Ovary (tissue), 10 donors: ENCODE measurements at places on chromosomes 4 and X. TPM values are rescaled to one million over a fixed set of nuclear protein-coding genes. Genes with fewer than 3 reads are reported as not detected.

- H3K4me3 ChIP-seq: no peak overlapping the region
- H3K27me3 ChIP-seq: no peaks in the 10 kb centered on the region
These were observed 35.7 kb upstream of the TBC1D14 start for GRCh38 chr4:6873792-6874461.

GRCh38 chr4:171629182-171629581 is 184.0 kb upstream of the GALNTL6 start:
- no peaks in the 10 kb centered on the region for H3K27me3 ChIP-seq
- no peaks in the 10 kb centered on the region for H3K4me1 ChIP-seq

DNA sequence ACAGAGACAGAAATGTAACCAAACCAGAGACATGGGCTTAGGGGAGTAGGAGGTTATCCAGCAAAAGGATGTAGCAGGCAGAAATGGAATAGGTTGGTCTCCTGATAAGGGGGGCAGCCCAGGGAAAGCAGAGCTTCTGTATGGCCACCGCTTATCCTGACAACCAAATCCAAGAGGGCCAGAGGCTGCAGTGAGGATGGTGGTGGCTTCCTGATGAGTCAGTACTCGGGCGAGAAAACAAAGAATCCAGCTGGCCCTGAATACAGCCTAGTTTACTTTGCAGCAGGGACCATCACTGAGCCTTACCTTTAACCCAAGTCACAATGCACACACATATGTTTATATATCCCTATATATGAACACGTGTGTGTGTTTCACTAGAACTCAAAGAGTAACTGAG is 129.7 kb upstream of the FTHL17 start:
- H3K27ac ChIP-seq: no peak overlapping the region
- H3K4me3 ChIP-seq: no peak overlapping the region
- DNase-seq: no peak
- H3K36me3 ChIP-seq: no peaks in the 10 kb centered on the region

GRCh38 chr4:5421416-5421815 is 286.9 kb downstream of the EVC2 start:
- H3K4me1 ChIP-seq: no peaks in the 10 kb centered on the region
- no peak overlapping the region for H3K4me3 ChIP-seq
- H3K27ac ChIP-seq: no peak overlapping the region
- no peaks in the 10 kb centered on the region for H3K27me3 ChIP-seq

- H3K27me3 ChIP-seq: no peaks in the 10 kb centered on the region
- no peak overlapping the region for H3K27ac ChIP-seq
- no peaks in the 10 kb centered on the region for H3K4me1 ChIP-seq
These were observed 141.8 kb upstream of the EDNRA start for GRCh38 chr4:147339100-147339499.

- no peaks in the 10 kb centered on the region for H3K4me1 ChIP-seq
- no peak overlapping the region for H3K4me3 ChIP-seq
- no peaks in the 10 kb centered on the region for H3K36me3 ChIP-seq
- no peak for DNase-seq
- no peaks in the 10 kb centered on the region for H3K27me3 ChIP-seq
These were observed 903.6 kb downstream of the RPA4 start for GRCh38 chrX:97787311-97787710.

- H3K36me3 ChIP-seq: no peaks in the 10 kb centered on the region
- no peak for DNase-seq
- no peak overlapping the region for H3K4me3 ChIP-seq
- no peak overlapping the region for H3K27ac ChIP-seq
- peaks cover 1% of the 10 kb centered on the region for H3K4me1 ChIP-seq
These were observed 16.3 kb downstream of the PDS5A start for GRCh38 chr4:39961311-39961877.

DNA sequence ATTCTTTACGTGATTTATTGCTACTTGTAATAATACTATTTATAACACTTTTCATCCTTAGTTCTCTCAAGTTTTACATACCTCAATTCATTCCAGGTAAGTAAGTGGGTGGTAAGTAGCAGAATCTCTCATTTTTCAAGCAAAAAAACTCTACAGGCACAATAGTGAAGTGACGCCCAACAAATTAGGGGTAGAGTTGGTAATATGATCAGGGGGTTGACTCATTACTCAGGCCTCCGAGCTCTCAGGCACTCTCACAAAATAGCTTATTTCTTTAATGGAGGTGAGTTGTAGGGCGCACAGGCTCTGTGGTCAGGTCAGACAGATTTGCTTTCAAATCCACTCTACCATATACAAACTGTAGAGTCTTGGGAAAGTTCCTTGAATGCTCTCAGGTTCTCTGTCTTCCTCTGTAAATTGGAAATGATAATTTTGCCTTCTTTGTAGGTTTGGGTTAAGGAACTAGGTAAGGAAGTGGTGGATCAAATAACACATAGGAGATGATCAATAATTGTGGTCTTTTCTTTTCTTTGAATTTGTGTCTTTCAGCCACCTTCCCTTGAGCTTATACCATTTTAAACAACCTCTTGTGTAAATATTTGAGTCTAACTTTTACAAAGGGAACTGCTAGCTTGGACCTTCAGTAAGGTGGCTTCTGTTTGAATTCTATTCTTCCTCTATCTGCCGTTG is 134.9 kb upstream of the LEF1 start:
- H3K36me3 ChIP-seq: no peaks in the 10 kb centered on the region
- no peaks in the 10 kb centered on the region for H3K27me3 ChIP-seq
- H3K27ac ChIP-seq: no peak overlapping the region

- no peaks in the 10 kb centered on the region for H3K36me3 ChIP-seq
- no peaks in the 10 kb centered on the region for H3K4me1 ChIP-seq
- H3K27me3 ChIP-seq: no peaks in the 10 kb centered on the region
- H3K27ac ChIP-seq: no peak overlapping the region
These were observed 161.0 kb upstream of the ANKRD50 start for GRCh38 chr4:124873361-124874171.

DNA sequence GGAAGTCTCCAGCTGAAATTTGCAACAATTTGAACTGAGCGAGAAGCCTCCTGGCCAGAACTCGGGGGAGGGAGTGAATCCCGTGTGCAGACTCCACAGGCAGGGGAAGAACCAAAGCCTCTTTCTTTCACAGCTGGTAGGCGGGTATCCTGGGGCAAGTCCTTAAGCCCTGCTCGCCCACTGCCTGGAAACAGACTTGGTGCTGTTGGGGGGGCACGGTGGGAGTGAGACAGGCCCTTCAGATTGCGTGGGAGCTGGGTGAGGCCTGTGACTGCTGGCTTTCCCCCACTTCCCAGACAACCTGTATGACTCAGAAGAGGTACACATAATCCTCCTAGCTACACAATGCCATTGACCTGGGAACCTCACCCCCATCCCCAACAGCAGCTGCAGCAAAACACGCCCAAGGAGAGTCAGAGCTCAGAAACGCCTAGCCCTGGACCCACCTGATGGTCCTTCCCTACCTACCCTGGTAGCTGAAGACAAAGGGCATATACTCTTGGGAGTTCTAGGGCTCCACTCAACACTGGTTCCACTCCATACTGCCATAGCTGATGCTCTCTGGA is 22.4 kb upstream of the RLIM start:
- H3K27me3 ChIP-seq: no peaks in the 10 kb centered on the region
- no peak overlapping the region for H3K4me3 ChIP-seq
- no peak overlapping the region for H3K27ac ChIP-seq
- no peak for DNase-seq

- no peak for DNase-seq
- H3K27me3 ChIP-seq: no peaks in the 10 kb centered on the region
- no peak overlapping the region for H3K27ac ChIP-seq
- H3K4me3 ChIP-seq: no peak overlapping the region
- no peaks in the 10 kb centered on the region for H3K36me3 ChIP-seq
These were observed 132.1 kb upstream of the RAPGEF2 start for GRCh38 chr4:158970812-158971211.

DNA sequence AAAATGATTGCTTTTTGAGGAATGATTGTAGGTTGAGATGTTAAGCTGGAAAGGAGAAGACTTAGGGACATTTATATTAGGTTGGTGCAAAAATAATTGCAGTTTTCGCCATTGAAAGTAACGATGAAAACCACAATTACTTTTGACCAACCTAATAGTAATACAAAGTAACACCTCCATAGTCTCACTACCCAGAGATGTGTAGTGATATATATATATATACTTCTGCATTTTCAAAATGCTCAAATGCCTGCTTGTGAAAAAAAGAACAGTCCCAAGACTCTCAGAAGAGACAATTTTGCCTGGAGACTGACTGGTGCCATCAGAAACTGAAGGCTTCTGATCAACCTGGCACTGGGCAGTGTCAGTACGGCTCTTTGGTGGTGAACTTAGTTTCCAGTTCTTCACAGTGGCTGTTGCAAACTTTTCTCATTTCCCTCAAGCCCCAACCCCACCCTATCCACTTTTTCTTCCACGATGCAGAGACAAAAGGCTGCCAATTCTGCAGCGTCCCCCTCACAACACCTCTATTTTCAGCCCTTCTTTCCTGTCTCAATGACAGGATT is 35.1 kb upstream of the TAPT1 start:
- no peaks in the 10 kb centered on the region for H3K4me1 ChIP-seq
- no peaks in the 10 kb centered on the region for H3K36me3 ChIP-seq
- no peak for DNase-seq
- H3K27ac ChIP-seq: no peak overlapping the region
- no peak overlapping the region for H3K4me3 ChIP-seq
- H3K27me3 ChIP-seq: no peaks in the 10 kb centered on the region

DNA sequence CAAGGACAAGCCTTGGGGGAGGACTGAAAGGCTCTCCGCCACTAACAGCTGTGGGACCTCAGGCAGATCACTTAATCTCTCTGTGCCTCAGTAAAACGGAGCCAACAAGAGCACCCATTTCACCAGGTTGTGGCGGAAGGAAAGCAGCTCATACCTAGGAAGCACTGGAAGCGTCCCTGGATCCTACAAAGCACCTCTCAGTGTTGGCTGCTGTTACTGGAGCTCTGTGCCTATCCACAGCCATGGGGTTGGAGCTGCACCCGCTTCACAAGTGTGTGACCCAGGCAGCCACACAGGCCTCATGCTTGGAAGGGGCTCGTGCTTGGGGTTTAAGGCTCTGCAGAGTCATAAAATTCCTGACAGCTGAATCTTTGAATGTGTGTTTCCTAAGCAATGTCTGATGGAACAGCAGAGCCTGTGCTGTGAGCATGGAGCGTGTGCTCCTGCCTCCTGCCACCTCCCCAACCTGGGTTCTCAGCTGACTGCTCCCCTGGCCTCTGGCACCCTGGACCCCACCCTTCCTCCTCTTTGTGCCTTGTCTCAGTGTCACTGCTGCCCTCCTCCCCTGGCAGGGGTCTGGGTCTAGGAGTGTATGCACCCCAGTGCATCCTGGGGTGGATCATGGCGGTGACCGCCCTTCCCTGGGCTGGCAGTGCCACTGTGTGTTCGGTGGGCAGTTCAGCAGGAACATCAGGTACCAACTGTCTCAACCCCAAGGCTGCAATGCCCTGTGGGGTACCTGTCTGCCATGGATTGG is 14.4 kb upstream of the MAN2B2 start:
- H3K4me1 ChIP-seq: peaks cover 5% of the 10 kb centered on the region
- H3K27ac ChIP-seq: no peak overlapping the region
- H3K36me3 ChIP-seq: no peaks in the 10 kb centered on the region
- no peak overlapping the region for H3K4me3 ChIP-seq
- no peaks in the 10 kb centered on the region for H3K27me3 ChIP-seq

DNA sequence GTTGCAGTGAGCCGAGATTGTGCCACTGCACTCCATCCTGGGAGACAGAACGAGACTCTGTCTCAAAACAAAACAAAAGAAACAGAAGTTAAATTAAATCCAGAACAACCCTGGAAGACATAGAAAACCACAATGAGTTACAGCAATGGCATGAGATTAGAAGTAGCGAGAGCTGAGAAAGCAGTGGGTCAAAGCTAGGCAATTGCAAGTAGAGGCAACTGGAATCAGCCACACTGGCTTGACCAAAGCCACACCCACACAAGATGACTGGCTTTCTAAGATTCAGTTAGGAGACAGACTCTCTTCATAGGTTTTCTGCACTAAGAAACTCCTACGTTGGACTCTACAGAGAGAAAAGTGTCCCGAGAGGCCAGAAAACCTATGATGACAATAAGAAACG is 443.0 kb downstream of the GPM6A start:
- H3K4me3 ChIP-seq: no peak overlapping the region
- H3K4me1 ChIP-seq: no peaks in the 10 kb centered on the region
- no peaks in the 10 kb centered on the region for H3K27me3 ChIP-seq
- H3K36me3 ChIP-seq: no peaks in the 10 kb centered on the region
- DNase-seq: no peak
- no peak overlapping the region for H3K27ac ChIP-seq

- H3K4me1 ChIP-seq: no peaks in the 10 kb centered on the region
- H3K4me3 ChIP-seq: no peak overlapping the region
- no peaks in the 10 kb centered on the region for H3K27me3 ChIP-seq
- no peak overlapping the region for H3K27ac ChIP-seq
- DNase-seq: no peak
These were observed 20.1 kb downstream of the ZNF185 start for GRCh38 chrX:152917656-152918579.

DNA sequence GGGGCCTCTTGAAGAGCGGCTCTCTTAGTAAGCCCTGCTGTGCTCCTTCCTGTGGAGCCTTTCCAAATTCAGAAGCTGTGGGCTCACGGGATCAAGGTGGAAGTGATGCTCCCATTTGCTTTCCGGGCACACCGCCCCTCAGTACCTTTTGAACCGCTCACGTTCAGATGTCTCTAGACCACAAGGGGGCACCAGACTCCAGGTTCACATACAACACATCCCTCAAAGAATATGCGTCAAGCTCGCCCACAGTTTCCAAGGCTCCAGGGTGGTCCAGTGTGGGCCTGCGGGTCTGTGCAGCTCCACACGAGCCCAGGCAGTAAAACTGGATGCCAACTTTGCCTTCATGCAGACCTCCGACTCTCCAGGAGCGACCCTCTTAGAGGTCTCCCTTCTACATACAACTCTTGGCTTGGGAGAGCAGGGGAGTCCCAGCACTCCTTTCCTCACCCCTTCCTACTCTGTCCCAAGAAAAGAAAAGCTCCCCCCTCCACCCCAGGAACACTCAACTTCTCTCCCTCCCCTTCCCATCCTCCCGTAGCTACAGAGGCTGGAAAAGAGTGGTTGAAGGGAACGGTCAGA is 11.0 kb downstream of the SUPT20HL1 start:
- no peaks in the 10 kb centered on the region for H3K36me3 ChIP-seq
- no peak overlapping the region for H3K27ac ChIP-seq
- H3K4me1 ChIP-seq: peaks cover 3% of the 10 kb centered on the region
- H3K4me3 ChIP-seq: no peak overlapping the region

GRCh38 chr4:38923746-38924145 is 56.1 kb downstream of the FAM114A1 start:
- no peak overlapping the region for H3K4me3 ChIP-seq
- no peaks in the 10 kb centered on the region for H3K36me3 ChIP-seq
- H3K27me3 ChIP-seq: no peaks in the 10 kb centered on the region
- H3K4me1 ChIP-seq: no peaks in the 10 kb centered on the region

GRCh38 chr4:7485096-7485495 is 50.4 kb upstream of the PSAPL1 start:
- no peak for DNase-seq
- no peaks in the 10 kb centered on the region for H3K4me1 ChIP-seq
- no peaks in the 10 kb centered on the region for H3K36me3 ChIP-seq
- H3K27ac ChIP-seq: no peak overlapping the region

GRCh38 chrX:45557387-45557786 is 356.7 kb upstream of the DIPK2B start:
- H3K27ac ChIP-seq: no peak overlapping the region
- H3K4me1 ChIP-seq: no peaks in the 10 kb centered on the region
- H3K27me3 ChIP-seq: no peaks in the 10 kb centered on the region
- H3K4me3 ChIP-seq: no peak overlapping the region
- no peak for DNase-seq

Gene CACNA1F
- not detected for total RNA-seq

Gene GNRHR
- total RNA-seq: not detected

Gene SASH3
- total RNA-seq: 2.6 TPM

Gene PLAC1
- 0.30 TPM for total RNA-seq

Gene FAT4
- 11.0 TPM for total RNA-seq

Gene PRDM5
- total RNA-seq: 47.3 TPM

Gene FAM120C
- 8.6 TPM for total RNA-seq

Gene CNKSR2
- total RNA-seq: 20.6 TPM

Gene HTN1
- total RNA-seq: not detected

Gene MSANTD1
- total RNA-seq: 0.72 TPM
